ENCODE measurements at places on chromosomes 11 and 22. TPM values are rescaled to one million over a fixed set of nuclear protein-coding genes. Genes with fewer than 3 reads are reported as not detected.

- DNase-seq = no peak
Measured at GRCh38 chr11:70364178-70364577, 34.2 kb upstream of the CTTN start.

- DNase-seq = no peak
Measured at GRCh38 chr11:133694701-133695100, 150.6 kb downstream of the SPATA19 start.

DNA sequence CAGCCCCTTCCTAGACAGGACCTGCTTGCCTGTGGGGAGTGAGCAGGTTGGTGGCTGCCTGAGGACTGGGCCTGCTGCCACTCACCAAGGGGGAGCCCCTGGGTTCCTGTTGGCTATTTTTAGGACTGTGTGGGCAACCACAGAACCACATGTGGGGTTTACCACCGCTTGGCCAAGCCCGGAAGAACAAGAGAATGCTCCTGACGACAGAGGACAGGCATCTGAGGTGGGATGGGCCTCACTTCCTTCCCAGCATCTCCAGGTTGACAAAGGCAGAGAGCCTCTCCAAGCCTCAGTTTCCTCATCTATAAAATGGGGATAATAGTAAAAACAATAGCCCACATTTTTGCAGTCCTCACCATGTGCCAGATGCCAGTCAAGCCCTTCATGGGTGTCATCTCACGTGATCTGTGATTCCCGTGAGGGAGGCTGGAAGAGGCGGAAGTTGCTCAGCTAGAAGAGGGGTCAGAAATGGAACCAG lies 43.6 kb downstream of the LRRC32 start:
- DNase-seq = peak; percentile 71

DNA sequence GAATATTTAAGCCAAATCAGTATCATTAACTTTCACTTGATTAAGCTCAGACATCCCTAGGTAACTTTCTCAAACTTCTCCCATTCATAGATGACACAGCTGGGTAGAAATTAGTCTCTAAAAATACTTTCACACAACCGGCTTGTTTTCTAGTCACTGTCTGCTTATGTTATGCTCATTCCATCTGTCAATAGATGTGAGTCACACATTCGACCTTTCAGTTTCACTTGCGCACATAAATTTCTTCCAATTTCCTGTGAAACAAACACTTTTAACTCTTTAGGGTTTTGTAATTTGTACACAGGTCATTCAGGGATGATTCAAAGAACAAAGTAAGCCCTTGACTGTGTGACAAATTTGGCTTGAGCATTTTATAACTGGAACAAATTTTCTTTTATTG lies 723.0 kb downstream of the KCNA4 start:
- peak; percentile 35 for DNase-seq

DNA sequence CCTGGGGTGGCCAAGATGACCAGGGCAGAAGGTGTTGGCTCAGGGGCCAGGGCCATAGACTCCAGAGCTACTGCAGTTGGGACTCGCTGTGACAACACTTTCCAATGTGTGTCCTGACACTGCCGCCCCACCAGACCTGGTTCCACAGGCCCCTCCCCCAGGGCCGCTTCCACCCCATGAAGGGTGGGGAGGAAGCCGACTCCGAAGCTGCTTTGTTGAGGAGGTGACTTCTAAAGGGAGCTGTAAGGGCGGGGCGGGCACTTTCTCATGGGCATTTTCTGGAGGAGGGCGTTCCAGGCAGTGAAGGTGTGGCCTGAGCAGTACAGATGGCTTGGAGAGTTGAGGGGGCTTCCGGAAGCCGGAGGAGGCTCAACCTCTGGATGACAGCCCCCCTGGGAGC lies 6.3 kb downstream of the FGF3 start:
- no peak for DNase-seq

GRCh38 chr11:69662021-69662698 lies 13.0 kb downstream of the LTO1 start:
- DNase-seq = no peak

DNA sequence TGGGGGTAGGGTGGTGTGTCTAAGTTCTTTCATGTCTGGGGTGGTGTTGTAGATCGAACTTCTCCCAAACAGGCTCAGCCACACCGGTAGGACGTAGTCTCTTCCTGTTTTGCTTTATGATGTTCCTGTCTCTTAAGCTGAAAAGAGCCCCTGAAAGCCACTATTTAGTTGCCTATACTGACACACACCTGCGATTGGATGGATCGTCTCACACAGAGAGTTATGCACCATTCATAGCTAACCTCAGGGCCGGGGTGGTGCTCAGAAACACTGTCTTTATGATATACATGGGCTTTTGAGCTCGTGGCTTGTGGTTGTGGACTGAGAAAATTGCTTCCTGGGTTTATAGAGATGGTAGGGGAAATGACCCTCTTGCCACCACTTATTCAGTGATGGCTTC lies 137.6 kb downstream of the TEAD1 start:
- no peak for DNase-seq

DNA sequence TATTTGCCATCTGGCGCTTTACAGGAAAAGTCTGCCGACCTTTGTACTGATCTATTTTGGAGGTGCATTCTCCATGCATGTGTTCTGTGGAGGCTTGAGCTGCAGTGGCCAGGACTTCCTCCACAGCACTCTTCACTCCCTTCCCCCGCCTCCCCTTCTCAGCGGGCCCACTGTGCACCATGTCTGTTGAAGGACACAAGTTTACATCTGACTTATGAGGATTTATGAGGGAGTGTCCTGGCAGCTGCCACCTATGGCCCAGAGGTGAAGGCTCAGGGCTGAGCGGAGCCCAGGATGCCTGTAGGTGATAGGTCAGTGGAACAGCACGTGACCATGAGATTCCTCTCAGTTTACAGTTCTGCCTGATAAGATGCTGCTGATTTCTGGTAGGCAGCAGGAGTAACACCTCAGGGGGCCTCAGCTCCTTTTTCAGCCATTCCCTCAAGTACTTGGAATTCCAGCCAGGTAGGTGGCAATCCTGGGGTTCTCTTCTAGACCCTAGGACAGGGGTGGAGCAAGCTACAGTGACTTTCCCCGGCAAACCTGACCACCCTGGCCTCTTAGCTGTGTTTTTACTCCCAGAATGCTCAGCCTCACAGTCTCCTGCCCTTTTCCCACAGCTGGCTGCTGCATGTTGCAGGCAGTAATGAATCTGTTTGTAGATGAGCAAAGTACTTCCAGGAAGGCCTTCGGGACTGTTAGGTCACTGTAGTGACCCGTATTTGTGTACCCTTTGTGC lies 59.9 kb downstream of the PPFIBP2 start:
- no peak for DNase-seq

DNA sequence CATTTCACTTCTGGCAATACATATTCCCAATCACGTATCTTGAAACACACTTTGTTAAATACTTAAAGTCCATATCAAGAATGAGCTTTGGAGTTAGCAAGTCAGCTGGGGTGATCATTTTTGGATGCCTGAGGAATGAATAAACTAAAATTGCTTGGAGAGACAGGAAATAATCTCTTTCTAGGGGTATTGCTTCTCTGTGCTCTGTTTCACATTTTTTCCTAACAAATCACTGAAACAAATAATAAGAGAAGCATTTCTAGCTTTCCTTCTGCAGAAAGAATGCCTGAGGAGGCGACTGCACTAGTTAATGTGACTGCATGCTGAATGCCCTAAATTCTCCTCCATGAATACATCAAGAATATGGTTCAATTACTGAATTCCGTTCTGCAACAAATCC lies 541.4 kb upstream of the CCDC90B start:
- DNase-seq = no peak

DNA sequence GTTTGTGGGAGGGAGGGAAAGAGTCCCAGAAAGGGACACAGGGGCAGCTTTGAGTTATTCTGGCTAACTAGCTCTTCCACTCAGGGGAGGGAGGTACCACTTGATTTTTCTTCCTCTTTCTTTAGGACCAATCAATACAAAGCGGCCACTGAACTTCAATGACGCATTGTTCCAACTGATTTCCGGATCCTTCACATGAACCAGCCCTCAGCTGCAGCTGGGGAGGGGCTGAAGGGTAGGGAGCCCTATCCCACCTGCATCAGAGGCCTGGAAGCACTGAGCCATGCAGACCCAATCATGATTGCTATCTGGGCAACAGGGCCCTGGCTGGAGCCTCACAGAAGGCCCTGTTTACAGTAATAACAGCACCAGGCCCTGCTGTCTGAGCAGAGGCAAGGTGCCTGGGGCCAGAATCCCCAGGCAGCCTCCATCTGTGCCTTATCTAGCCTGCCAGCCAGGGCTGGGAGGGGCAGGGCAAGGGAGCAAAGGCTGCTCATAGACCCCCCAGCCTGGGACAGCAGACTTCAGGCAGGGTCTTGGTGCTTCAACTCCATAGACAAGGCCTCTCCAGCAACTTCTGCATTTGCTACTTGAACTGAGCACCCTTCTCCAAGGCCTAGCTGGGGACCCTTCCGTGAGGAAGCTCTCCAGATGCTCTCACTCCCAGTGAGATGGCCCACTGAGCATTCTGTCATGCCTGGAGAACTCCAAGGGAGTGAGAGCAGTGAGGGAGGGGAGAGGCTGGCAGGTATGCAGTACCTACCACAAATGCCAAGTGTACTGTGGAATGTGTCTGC lies 22.5 kb downstream of the CLPB start:
- DNase-seq = no peak

- DNase-seq = peak; percentile 86
Measured at GRCh38 chr22:43385770-43386641, 25.8 kb upstream of the MPPED1 start.

- no peak for DNase-seq
Measured at GRCh38 chr11:66318600-66318970, 1.7 kb upstream of the CD248 start.

DNA sequence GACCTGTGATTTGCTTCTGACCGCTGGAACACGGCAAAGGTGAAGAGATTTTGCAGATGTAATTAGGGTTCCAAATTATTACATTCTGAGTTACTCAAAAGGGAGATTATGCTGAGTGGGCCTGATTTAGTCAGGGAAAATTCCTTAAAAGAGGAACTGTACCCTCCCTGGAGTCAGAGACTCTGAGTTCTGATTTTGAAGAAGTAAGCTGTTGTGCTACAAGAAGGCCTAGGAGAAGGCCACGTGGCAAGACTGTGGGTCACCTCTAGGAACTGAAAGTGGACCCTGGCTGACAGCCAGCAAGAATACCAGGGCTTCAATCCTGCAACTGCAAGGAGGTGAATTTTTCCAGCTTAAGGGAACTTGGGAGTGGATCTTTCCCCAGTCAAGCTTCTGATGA lies 45.3 kb downstream of the CHRDL2 start:
- no peak for DNase-seq

DNA sequence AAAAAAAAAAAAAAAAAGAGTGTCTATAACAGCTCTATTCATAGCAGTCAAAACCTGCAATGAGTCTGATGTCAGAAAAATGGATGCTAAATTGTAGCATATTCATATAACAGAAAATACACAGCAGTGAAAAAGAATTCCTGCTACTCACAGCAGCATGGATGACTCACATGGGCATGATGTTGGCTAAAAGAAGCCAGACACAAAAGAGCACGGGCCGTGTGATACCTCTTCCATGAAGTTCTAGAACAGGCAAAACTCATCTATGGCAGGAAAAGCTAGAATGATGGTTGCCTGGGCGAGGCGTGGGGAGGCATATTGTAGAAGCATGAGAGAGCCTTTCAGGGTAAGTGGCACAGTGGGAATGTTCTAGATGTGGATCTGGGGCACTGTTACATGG lies 18.9 kb downstream of the PLAAT3 start:
- peak; percentile 24 for DNase-seq

GRCh38 chr11:396511-396947 lies 2.5 kb downstream of the PKP3 start:
- peak; percentile 70 for DNase-seq

DNA sequence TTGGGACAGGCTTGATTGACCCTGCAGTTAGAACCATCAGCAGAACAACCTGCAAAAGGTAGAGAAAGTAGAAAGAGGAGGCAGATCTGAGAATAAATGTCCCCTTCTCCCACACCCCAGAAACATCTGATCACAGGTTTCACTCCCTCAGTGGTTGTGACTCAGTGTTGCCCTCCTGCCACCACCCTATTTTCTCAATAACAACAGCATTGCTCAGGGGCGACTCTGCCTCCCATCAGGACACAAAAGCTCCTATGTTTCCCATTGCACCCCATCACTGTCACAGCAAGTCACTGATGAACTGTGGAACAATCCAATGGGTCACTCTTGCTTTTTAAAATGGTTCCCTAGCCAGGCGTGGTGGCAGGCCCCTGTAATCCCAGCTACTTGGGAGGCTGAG lies 110.2 kb downstream of the RASSF10 start:
- peak; percentile 49 for DNase-seq

- DNase-seq = peak; percentile 21
Measured at GRCh38 chr11:111530091-111530490, 10.4 kb upstream of the LAYN start.

DNA sequence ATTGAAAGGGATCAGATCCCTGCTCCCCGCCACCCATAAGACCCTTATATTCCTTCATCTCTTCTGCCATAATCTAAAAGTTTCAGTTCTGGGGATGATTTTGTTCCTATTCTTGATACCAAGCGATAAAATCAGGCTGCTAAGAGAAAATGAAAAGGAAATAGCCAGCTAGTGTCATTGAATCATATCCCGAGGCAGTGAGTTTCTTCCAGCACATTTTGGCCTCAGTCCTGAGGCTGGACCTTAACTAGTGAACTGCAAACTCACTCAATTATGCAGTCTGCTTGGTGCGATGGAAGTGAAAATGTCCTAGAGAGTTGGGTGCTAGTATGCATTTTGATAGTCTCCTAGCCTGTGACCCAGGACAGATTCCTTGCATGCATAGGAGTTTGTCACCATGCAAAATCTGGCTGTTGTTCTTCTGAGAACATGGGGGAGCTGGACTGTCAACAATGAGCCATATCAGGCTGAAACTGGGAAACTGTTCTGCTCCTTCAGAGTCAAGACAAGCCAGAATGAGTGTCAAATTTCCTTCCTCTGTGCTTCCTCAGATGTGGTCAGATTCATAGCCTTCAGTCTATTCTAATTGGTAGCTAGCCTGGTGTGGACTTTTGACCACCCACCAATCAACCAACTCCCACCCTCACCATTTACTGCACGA lies 102.9 kb downstream of the CCDC81 start:
- peak; percentile 52 for DNase-seq

- DNase-seq = no peak
Measured at GRCh38 chr22:42913874-42914510, 56.9 kb upstream of the ARFGAP3 start.

- peak; percentile 58 for DNase-seq
Measured at GRCh38 chr22:50304528-50305392, 2.7 kb downstream of the PLXNB2 start.

- DNase-seq = no peak
Measured at GRCh38 chr11:114059984-114060391, 477 bp downstream of the ZBTB16 start.

The GRAMD1B gene
- 2.3 TPM for total RNA-seq

The CD82 gene
- 42.7 TPM for total RNA-seq

The OR2D3 gene
- not detected for total RNA-seq

The OSBPL5 gene
- total RNA-seq = 6.5 TPM

The IL17REL gene
- total RNA-seq = not detected

The OR52H1 gene
- not detected for total RNA-seq

The TSPAN32 gene
- not detected for total RNA-seq

The CTSF gene
- total RNA-seq = 7.5 TPM

The TBC1D10A gene
- total RNA-seq = 35.5 TPM

The PGGHG gene
- 0.42 TPM for total RNA-seq

The RIMBP3B gene
- total RNA-seq = 0.12 TPM

The MIAT gene
- total RNA-seq = 0.27 TPM
